ENCODE measurements at places on chromosomes 12 and 14.

DNA sequence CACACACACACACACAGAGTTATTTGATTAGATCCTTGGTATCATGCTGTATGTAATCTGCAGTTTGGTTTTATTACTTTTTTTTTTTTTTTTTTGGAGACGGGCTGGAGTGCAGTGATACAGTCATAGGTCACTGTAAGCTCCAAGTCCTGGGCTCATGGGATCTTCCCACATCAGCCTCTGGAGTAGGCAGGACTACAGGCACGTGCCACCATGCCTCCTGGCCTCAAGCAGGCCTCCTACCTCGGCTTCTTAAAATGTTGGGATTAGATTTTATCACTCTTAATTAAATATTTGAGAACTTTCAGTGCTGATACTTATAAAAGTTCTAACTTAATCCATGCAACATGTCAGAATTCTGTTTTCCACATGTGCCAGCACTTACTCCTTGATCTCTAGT is 31.3 kb upstream of the PSEN1 start:
- no peak for DNase-seq

DNA sequence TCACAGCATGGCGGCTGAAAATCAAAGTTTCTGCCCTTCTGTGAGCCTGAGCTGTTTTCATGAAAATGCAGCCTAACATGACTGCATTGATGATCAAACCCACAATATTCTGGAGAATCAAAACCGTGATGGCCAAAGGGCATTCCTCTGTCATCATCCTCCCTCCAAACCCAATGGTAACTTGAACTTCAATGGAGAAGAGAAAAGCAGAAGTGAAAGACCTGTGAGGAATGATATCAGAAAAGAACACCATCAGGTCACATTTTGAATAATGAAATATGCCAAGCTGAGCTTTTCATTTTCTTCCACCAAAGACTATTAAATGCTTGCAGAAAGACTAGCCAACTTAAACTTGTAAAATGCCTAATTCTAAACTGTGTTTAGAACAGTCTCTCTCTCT is 8.1 kb downstream of the KCNJ8 start:
- DNase-seq, result no peak

DNA sequence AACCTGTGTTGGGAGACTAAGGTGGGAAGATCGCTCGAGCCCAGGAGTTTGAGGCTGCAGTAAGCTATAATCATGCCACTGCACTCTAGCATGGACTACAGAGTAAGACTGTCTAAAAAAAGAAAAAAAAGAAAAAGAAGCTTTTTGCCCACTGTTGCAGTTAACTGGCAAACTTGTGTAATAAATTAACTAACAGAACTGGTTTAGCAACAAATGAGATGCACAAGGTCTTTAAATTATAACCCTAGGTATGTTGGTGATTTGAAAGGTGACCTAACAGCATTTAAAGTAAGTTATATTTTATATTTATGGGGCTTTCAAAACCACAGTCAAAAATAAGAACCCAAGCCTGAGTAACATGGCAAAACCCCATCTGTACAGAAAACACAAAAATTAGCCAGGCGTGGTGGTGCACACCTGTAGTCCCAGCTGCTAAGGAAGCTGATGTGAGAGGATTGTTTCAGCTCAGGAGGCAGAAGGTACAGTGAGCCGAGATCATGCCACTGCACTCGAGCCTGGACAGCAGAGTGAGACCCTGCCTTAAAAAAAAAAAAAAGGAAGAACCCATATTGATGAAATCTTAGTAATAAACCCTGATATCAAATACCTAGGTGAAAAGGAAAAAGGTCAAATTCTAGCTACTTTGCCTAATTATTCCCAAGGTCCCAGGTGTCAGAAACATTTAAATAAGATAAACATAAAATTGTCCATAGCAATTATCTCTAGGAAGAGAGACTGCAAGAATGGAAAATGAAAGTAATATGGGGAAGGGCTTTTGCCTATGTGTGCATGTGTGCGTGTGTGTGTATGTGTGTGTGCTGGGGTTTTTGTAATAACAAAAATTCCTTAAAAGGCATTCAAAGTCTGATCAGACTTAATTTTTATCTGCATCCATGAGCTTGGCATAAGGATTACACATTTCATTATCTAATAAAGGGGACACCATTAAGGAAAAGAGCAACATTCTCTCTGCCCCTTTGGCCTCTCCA is 15.4 kb downstream of the SYNE2 start:
- DNase-seq, result no peak

GRCh38 chr12:90102957-90103652 is 394.5 kb upstream of the ATP2B1 start:
- no peak for DNase-seq

DNA sequence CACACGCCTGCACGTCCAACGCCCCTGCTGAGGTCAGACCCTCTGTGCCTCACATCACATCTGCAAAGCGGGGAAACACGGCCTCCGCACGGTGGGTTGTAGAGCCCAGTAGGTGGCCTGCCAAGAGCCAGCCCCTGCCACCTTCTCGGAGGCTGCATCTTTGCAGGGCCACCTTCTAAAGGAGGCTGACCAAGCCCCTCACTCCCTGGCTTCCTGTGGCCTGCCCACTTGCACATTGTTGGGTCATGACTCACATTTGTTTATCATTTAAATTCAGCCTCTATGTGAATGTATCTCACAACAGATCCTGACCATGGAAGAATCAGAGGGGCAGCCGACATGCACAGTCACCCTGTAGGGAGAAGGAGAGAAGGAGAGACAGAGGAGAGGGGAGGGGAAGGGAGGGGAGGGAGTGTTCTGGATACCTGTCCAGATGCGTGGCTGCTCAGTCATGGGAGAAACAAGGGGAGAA is 319.5 kb upstream of the DIO3 start:
- DNase-seq, result no peak

DNA sequence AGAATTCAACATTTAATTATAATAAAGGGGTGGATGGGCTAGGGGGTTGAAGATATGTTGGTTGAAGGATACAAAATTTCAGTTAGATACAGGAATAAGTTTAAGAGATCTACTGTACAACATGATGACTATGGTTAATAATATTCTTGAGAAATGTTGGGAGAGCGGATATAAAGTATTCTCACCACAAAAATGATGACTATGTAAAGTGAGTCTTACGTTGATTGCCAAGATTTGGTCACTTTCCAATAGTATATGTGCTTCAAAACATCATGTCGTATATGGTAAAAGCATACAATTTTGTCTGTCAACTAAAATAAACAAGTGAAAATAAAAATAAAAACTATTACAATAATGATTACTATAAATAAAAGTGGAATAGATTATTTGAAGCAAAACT is 802.0 kb downstream of the C12orf50 start:
- no peak for DNase-seq

DNA sequence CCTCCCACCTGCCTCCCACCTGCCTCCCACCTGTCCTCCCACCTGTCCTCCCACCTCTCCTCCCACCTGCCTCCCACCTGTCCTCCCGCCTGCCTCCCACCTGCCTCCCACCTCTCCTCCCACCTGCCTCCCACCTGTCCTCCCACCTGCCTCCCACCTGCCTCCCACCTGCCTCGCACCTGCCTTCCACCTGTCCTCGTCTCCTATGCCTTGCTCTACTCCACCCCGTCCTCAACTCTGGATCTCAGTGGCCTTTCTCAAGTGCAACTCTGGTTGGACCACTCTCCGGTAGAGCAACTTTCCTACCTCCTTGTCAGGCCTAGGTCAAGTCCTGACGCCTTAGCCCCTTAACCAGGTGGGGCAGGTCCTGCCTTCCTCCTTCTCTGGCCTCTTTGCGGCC is 29.3 kb upstream of the PEX5 start:
- DNase-seq, result no peak

- no peak for DNase-seq
These were observed 68.2 kb downstream of the DAD1 start for GRCh38 chr14:22520796-22521195.

DNA sequence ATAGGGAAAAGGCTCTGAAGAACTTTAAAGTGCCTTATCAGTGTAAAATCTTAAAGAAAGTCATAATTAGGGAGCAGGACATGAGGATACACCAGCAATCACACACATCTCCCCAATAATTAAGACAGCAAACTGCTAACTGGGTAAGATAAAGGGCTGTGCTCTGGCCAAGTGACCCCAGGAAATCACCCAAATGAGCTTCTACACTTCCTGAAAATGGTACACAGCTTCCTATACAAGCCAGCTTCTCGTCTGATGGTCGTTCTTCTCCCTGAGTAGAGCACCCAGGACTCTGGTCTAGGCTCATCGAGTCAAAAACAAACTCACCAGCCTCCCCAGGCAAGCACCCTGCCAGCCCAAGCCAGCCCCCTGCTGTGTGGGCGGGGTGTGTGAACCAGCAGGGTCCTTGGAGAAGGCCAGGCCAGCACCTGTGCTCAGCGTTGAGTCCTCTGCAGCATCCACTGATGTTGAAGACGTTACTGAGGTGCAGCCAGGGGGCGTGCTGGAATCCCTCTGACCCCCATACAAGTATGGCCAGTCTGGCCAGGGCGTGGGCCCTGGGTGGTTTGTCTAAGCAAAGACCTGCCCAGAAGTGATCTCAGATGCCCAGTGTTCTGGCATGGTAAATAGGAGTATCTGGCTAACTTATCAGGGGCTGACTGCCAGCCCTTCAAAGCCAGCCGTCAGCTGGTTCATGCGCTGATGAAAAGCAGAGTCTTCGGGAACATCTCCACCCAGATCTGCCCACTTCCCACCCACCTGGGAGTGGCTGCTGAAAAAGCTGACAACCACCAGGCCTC is 41.4 kb downstream of the ACTN1 start:
- DNase-seq, result no peak

DNA sequence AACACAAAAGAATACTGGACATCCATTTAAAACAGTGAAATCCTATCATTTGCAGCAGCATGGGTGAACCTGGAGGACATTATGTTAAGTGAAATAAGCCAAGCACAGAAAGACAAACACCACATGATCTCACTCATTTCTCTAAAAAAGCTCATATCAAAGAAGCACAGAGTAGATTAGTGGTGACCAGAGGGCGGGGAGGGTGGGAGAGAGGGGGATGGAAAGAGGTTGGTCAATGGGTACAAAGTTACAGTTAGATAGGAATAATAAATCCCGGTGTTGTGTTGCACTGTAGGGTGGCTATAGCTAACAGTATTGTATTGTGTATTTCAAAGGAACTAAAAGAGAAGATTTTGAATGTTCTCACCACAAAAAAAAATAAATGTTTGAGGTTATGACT is 52.4 kb downstream of the DUSP6 start:
- no peak for DNase-seq

GRCh38 chr14:75054421-75054820 is 3.2 kb upstream of the MLH3 start:
- DNase-seq, result no peak

DNA sequence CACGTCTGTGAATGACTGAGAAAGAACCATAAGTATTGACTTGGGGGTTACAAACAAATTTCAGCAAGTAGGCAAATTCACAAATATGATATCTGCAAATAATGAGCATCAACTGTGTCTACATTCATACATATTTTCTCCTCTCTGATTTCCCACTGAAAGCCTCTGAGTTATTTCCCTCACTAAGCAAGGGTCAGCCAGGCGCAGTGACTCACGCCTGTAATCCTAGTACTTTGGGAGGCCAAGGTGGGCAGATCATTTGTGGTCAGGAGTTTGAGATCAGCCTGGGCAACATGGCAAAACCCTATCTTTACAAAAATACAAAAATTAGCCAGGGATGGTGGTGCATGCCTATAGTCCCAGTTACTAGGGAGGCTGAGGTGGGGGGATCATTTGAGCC is 80.8 kb downstream of the SLC25A21 start:
- DNase-seq, result no peak

- no peak for DNase-seq
These were observed 9.4 kb upstream of the HEATR5A start for GRCh38 chr14:31429791-31430190.

DNA sequence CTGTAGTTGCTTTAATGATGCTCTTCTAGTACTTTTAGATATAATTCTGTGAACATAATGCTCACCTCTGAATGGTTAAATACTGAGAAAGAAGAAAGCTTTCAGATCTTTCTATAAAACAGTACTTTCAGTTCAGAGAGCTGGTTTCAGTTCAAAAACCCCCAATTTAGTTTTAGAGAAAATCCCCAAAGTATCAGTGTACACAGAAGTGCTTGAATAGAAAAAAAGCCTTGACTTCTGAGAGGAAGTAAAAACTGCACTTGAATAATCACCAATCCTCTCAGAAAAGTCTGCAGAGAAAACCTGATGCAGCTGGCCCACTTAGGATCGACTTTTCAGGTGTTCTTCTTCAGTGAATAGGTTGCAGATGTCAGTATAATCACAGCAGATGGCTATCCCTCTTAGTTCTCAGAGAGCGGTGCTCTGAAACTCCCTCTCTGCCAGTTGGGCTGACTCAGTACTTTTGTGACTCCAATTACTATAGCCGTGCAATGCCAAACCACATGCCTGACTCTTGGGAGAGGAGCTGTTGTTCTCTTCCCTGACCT is 616.3 kb downstream of the LRFN5 start:
- DNase-seq, result no peak

- no peak for DNase-seq
These were observed 8.5 kb downstream of the CRACR2A start for GRCh38 chr12:3744229-3744901.

DNA sequence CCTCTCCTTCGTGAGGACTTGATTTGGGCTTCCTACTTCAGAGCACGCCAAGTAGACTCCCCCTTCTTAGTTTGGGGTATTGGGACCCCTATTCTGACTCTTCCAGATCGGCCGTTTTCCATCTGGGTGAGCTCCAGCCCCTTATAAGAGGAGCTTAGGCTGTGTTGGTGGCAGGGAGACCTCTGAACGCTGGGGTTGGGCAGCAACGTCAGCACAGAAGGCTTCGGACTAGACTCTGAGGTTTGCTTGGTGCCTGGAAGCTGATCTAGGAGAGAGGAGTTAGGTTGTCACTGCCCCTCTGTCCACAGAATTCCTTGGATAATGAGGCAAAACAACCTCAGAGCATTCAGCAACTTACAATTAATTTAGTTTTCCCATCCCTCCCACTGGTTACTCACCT is 99.2 kb upstream of the RTL1 start:
- no peak for DNase-seq

- DNase-seq, result no peak
These were observed 146.9 kb downstream of the BCL11B start for GRCh38 chr14:99125113-99125512.

- no peak for DNase-seq
These were observed 45.8 kb downstream of the NINJ2 start for GRCh38 chr12:617304-617915.

GRCh38 chr14:64864258-64864657 is 15.4 kb downstream of the SPTB start:
- DNase-seq, result no peak

DNA sequence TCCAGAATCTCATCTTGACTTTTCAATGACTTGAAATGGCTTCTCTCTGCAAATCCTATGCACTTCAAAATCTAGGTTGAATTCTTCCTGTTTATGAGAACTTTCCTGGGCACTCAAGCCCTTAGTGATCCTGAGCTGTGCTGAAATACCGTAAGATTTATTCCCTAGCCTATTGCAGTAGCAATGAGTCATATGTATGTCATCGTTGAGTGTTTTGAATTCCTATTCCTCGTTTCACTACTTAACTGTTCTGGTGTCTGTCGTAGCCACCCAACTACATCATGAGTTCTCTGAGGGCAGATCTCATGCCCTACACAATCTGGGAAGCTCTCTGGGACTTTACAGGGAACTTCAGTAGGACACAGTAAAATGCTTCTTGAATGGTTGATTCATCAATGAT is 190.8 kb upstream of the TMEM132C start:
- DNase-seq, result no peak

GRCh38 chr12:18658829-18659228 is 79.0 kb downstream of the PLCZ1 start:
- no peak for DNase-seq

- DNase-seq, result no peak
These were observed 22.4 kb upstream of the TAS2R42 start for GRCh38 chr12:11209113-11209512.

GRCh38 chr12:105341010-105341409 is 10.5 kb downstream of the C12orf75 start:
- no peak for DNase-seq

GRCh38 chr14:102927346-102927877 is 4.9 kb downstream of the AMN start:
- no peak for DNase-seq
